Central memory CD4-positive, alpha-beta T cell (primary cell): ENCODE measurements at places on chromosomes 7 and 10.

GRCh38 chr7:77826300-77826699, 27.7 kb downstream of the PHTF2 start:
- no peak for DNase-seq

DNA sequence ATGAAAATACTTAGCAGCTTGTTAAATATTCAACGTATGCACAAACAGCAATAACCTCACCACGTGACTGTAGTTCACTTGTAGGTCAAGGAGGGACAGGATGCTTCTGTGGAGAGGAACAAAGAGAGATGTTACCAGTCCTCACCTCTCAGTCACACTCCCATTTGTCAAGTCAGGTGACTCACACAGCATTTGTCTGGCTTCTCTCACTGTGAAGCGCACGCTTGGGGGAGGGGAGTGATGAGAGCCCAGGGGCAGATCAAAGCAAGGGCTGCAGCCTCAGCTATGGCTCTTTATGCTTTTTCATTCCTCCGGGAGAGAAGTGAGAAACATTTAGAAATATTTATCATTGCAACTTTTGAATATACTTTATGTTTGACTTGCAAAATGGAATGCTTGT, 2.9 kb upstream of the RBM20 start:
- peak; percentile 20 for DNase-seq

- no peak for DNase-seq
Measured at GRCh38 chr7:587767-588166, 68.1 kb upstream of the PDGFA start.

GRCh38 chr10:17022896-17023295, 106.7 kb downstream of the CUBN start:
- no peak for DNase-seq

DNA sequence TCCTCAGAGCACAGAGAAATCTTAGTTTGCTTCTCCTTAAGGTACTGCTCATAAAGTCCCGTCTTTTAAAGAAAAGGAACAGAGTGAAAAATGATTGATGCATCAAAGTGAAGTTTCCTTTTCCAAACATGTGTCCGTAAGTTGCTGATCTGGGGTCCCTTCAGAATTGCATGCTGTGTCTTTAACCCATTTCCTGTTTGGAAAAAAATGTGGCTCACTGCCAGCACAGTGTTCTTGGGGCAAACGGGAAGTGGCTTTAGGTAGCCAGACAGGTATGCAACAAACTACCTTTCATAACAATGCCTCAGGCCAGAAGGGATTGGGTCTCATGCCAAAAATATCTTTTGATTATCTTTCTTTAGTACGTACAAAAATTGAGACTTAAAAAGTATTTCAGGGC, 50.9 kb downstream of the TFAM start:
- no peak for DNase-seq

DNA sequence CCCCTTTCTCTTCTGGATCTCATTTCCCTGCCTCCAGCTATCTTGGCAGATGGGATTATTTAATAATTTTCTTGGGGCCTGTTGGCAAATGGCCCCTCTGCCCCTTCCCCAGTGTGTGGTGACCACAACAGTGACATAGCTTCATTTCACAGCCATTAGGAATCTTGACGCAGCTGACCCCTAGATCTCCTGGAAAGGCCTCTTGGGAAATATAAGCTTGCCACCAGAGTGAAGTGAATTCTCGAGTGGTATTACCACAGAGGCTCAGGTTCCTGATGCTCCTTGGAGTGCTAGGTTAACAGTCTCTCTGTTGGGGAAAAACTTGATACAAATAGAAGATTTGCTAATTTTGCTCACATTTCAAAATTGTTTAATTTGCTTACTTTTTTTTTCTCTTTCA, 57.8 kb downstream of the AUTS2 start:
- no peak for DNase-seq

GRCh38 chr10:74543276-74543675, 283.1 kb upstream of the KAT6B start:
- DNase-seq: no peak

- no peak for DNase-seq
Measured at GRCh38 chr10:95474228-95475002, 86.8 kb downstream of the SORBS1 start.

DNA sequence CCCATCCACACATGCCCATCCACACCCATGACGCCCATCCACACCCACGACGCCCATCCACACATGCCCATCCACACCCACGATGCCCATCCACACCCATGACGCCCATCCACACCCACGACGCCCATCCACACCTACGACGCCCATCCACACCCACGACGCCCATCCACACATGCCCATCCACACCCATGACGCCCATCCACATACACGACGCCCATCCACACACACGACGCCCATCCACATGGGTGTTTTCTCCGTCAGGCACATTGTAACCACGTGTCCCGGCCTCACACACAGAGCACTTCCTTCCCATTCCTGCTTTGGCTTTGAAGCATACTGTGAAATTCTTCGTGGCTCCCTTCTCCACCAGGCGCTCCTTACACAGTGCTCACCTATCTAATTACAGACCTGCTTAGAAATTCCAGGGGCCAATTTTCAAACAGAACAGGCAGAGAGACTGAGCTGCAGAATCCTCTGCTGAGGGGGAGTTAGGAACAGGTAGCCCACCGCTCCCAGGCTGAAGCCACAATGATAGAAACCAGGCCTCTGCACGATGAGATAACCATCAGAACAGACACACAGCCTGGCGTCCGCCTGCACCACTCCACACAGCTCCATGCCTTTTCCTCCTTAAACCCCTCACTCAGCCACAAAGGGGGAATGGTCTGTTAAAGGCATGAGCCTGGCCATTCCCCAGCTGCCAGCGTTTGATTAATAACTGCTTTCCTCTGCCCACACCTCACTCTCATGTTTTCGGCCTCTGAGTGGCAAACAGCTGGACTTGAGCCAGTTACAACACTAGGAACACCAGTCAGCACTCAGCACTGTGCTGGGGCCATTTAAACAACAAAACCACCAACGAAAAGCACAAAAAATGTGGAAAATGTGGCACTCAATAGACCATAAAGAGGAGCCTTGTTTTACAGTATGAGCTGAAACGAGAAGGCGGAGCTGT, 501.6 kb downstream of the PTPRN2 start:
- no peak for DNase-seq

DNA sequence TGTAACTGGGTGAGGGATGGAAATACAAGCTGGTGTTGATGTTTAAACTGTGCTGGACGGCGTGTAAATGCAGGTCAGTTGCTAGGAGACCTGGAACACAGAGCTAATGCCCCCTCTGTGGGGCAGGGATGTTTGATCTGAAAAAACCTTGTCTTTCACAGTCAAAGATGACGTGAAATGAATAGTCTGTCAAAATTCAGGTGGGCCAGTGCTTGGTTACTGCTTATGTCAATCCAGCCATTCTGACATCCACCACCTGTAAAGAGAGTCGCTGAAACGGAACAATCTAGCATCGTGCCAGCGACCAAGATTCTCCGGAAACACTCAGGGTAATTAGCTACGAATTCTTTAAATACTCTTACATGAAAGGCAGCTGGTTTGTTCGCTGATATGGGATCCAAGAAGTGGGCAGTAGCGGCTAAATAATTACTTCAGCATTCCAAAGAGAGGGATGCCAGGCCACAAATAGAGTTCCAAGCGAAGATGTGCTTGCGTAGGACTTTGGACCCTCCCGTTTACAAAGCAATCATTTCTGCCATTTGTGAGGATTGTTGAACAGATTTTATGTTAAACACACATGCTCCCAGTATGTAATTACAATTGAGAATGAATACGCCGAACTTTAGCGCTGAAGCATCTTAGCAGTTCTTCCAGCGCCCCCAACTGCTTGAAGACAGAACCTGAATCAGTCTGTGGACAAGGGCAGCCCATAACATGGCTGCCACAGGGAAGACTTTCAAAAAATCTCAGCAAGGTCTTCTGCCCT, 7.3 kb upstream of the ASB4 start:
- DNase-seq: no peak

- DNase-seq: no peak
Measured at GRCh38 chr10:27626890-27627289, 118.7 kb downstream of the MKX start.

DNA sequence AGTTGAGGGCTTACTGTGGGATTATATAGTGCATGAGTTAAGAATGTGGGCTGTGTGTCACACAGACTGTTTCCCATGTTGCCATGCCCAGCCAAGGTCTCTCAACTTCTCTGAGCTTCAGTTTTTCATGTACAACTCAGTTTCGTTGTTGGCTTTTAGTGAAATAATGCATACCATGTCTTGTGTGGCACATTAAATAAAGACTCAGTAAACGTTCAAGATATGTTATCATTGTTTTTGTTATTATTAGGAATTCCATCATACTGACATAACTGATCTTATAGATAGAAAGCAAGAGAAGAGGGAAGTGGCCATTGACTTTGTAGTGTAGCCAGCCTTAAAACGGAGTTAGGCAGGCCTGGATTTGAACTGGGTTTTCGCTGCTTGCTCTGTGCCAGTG, 2.9 kb downstream of the CDK14 start:
- no peak for DNase-seq

DNA sequence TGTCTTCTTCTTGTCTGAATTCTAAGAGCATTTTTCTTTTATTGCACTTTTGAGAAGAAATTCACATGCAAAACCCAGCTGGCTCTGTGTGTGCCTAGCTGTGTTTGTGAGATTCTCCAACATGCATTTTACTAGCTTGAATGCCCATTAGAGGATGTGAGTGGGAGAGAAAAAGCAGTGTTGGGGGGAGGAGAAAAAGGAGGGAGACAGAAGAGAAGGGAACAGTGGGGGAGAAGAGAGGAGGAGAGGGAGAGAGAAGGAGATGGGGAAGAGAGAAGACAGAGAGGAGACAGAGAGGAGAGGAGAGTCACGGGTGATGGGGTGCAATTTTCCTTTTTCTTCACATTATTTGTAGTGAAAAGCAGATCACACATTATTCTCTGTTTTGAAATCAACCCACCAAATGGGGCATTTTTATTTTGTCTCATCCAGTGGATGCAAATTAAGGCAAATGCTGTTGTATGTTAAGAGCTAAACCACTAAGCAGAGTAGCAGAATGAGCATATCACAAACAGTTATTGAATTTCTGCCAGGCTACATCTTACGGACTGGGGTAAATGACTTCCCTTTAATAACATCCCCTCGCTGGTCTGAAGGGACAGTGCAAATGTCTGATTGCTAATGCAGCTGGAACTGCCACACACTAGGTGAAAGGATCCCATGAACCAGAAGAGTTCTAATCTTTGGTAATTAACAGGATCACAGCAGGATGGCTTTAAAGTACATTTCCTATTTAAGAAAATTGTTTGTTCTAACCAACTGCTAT, 849 bp downstream of the LRRN3 start:
- DNase-seq: no peak

- no peak for DNase-seq
Measured at GRCh38 chr10:51964630-51965029, 265.2 kb upstream of the CSTF2T start.

DNA sequence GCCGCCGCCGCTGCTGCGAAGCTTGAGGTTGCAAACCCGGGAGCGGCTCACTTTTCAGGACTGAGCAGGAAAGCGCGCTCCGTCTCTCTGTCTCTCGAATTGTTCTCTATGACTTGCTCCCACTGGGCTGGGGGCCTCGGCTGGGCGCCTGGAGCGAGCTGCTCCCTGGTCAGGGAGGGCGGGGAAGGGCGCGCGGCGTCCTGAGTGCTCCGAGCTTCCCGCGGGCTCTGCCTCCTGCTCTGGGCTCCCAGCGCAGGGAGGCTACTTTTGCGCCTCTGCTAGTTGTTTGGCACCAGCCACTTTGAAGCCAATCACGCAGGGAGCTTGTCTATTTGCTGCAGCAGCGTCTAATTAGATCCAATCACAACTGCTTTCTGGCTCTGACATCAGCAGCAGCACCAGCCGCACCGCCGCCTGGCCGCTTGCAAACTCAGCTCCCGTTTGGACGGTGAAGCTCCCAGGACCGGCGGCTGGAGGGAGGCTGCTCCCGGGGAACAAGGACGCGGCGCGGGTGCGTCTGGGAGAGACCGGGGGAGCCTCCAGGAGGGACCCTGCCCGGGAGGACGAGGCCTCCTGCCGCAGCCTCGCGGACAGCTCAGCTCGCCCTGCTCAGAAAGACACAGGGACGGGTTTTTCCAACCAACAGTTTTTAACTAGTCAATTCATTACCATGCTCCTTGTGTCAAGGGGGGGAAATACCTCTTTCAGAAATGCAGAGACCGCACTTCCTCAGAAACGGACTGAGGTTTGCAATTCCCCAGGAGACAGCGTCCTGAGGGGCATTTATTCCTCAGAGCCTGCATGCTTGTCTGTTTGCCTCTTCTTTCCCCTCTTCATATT, at the start of gene ADARB2:
Gene ADARB2, minus strand, starts transcription at position 304 of the 840 bp plus-strand sequence.
- no peak for DNase-seq

- no peak for DNase-seq
Measured at GRCh38 chr7:127885843-127886242, 145.4 kb downstream of the LRRC4 start.

DNA sequence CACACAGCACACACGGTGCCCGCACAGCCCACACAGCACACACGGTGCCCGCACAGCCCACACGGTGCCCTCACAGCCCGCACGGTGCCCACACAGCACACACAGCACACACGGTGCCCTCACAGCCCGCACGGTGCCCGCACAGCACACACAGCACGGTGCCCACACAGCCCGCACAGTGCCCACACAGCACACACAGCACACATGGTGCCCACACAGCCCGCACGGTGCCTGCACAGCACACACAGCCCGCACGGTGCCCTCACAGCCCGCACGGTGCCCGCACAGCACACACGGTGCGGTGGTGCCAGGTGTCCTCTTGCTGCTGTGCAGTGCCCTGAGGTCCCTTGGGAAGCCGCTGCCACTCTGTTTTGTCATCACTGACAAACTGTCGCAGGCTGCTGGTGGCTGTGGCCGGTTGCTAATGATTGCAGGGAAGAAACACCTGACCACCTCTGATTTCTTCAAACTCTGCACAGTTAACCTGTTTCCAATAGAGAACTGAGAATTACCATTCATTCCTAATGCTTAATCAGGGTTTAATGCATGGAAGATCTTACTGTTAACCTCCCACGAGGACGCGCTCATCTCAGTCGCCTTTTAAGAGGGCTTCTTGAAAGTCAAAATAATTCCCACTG, 66.9 kb downstream of the GLRX3 start:
- DNase-seq: no peak

- DNase-seq: no peak
Measured at GRCh38 chr7:20038676-20039075, 178.5 kb downstream of the MACC1 start.

GRCh38 chr10:132986076-132986475, 43.7 kb upstream of the CFAP46 start:
- no peak for DNase-seq

DNA sequence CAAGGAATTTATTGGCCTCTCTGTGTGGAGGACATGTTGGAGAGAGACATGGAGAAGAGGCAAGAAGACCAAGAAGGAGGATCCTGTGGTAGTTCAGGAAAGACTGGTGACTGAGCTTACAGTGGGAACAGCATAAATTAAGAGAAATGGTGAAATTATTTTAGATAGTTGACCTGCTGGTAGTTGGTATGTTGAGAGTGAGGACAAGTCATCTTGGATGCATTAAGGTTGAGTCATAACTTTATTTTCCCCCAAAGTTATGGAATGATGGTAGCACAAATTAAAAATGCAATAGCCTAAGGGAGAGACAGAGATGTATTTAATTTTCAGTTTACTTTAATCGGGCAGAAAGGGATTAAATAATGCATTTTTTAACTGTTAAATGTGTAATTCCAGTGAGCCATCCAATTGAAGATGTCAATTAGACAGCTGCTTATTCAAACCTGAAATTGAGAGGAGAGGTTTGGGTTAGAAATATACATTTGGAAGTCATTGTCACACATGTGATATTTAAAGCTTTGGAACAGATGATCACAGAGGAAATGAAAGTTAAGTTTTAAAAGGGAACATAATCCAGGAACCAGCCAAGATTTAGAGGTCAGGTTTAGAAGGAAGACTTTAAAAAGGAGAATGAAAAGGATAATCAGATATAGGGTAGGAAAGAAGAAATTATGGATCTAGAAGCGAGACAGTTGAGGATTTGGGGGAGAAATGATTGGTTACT, 80.6 kb downstream of the DGKB start:
- no peak for DNase-seq
